ENCODE measurements at places on chromosomes 12 and 14.

GRCh38 chr12:82774666-82775065, 88.0 kb downstream of the TMTC2 start:
- no peak for DNase-seq

DNA sequence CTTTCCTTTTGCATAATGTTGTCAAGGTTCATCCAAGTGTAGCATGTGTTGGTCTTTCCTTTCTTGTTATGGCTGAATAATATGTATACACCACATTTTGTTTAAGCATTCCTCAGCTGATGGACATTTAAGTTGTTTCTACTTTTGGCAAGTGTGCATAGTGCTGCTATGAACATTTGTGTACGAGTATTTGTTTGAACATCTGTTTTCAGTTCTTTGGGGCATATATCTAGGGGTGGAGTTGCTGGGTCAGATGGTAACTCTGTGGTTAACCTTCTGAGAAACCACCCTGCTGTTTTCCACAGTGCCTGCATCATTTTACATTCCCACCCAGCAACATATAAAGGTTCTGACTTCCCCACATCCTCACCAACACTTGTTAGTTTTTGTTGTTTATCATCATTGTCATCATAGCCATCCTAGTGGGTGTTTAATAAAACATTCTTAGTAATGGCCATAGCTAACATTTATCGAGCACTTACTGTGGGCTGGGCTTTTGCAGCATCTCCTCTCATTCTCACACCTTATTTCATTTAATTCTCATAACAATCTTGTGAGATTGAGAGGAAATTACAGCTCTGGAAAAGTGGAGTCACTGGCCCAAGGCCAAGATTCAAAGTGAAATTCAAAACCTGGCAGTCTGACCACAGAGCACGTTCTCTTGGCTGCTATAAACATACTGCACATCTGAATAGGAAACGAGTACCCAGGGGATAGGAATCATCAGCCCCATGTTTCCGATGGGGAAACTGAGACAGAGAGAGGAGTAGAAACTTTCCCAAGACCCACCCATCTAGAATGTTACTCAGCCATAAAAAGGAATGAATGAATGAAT, 193.6 kb downstream of the KSR2 start:
- DNase-seq, result no peak

- DNase-seq, result no peak
These were observed 31.4 kb downstream of the FGD6 start for GRCh38 chr12:95185854-95186253.

- no peak for DNase-seq
These were observed 50.9 kb upstream of the PPFIA2 start for GRCh38 chr12:81809829-81810595.

- DNase-seq, result no peak
These were observed 174.8 kb downstream of the APAF1 start for GRCh38 chr12:98819821-98820404.

Measured in NK-92 treated with Interleukin-12 subunit alpha and Interleukin-12 subunit beta, amount 100 ng/mL, for 24 hours (cell line).